ENCODE measurements at places on chromosomes 16 and 17.

GRCh38 chr16:85921026-85921425 is 22.1 kb downstream of the IRF8 start:
- no peak for DNase-seq

DNA sequence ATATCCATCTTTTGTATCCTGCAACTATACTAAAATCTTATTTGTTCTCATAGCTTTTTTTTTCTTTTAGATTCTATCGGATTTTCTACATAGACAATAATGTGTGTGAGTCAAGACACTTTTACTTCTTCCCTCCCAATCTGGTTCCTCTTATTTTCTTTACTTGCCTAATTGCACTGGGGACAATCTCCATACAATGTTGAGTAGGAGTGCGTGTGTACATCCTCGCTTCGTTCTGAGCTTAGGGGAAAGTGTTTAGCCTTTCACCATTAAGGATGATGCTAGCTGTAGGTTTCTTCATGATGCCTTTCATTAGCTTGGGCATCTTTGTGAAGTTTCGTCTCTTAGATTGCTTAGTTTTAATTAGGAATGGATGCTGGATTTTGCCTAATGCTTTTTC is 2.9 kb downstream of the SPATA32 start:
- DNase-seq: no peak

- no peak for DNase-seq
Measured at GRCh38 chr17:81341516-81342268, 46.6 kb upstream of the SLC38A10 start.

- no peak for DNase-seq
Measured at GRCh38 chr16:53445534-53445933, 11.3 kb downstream of the RBL2 start.

GRCh38 chr17:73942703-73943415 is 260.6 kb upstream of the RPL38 start:
- no peak for DNase-seq

DNA sequence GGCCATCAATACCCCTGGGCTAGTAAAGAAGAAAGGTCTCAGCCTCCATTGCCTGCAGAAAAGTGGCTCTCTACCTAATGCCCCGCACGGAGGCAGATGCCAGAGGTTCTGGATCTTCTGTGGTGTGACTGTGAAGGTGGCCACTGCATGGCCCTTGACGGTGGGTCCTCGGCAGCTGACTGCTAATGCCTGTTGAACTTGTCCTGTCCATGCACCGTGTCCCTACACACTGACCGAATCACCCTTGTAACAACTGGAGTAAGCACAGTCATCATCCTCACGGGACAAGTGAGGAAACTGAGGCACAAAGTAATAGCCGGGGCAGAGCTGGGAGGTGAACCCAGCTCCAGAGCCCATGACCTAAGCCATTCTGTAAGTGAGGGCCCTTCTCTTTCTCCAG is 48.8 kb downstream of the MYH11 start:
- DNase-seq: no peak

DNA sequence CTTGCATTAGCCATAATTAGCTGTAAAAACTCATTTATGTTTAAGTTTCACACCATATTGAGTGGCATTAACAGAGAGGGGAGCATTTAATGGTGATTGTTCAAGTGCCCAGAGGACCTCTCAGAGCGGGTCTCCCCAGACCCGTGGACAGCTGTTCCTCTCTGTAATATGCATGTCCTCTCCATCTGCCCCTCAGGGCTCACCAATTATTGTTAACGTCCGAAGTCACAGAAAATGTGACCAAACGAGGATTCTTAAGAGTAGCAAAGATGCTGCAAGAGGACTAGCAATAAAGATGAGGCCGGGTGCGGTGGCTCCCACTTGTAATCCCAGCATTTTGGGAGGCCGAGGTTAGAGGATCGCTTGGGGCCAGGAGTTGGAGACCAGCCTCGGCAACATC is 130.2 kb downstream of the CPPED1 start:
- no peak for DNase-seq

GRCh38 chr16:88389191-88389590 is 6.4 kb downstream of the ZNF469 start:
- no peak for DNase-seq

GRCh38 chr17:58621174-58621573 is 70.7 kb downstream of the TEX14 start:
- DNase-seq: no peak
